Heart right ventricle (tissue), 16 donors: ENCODE measurements at places on chromosomes 16 and 17. TPM values are rescaled to one million over a fixed set of nuclear protein-coding genes. Genes with fewer than 3 reads are reported as not detected.

Gene EXOC3L1
- 7.7 TPM for polyA plus RNA-seq

Gene MAF
- 2.8 TPM for polyA plus RNA-seq

Gene CCL1
- polyA plus RNA-seq, result not detected

Gene TSPOAP1
- 1.6 TPM for polyA plus RNA-seq

Gene CMTM2
- not detected for polyA plus RNA-seq
